ENCODE measurements at places on chromosomes 3 and 15.

DNA sequence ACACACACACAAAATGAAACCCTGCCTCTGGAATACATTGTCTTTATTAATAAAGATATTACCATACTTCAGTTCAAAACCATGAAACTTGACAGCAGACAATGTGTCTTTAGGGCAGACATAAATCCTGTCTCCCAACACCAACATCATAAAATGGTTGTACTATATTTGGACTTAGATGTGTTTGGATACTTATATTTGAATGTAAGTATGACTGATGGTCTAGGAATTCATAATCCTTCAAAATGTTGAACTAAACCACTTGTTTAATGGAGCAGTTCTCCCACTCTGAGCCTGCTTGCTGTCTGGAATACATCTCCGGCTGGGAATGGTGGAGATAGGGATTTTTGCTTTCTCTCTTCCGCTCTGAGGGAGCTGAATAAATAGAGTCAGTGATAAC, 10.6 kb downstream of the FBN1 start:
- DNase-seq, result no peak

- DNase-seq, result no peak
These were observed 1117.8 kb downstream of the IGSF11 start for GRCh38 chr3:117916839-117917238.

DNA sequence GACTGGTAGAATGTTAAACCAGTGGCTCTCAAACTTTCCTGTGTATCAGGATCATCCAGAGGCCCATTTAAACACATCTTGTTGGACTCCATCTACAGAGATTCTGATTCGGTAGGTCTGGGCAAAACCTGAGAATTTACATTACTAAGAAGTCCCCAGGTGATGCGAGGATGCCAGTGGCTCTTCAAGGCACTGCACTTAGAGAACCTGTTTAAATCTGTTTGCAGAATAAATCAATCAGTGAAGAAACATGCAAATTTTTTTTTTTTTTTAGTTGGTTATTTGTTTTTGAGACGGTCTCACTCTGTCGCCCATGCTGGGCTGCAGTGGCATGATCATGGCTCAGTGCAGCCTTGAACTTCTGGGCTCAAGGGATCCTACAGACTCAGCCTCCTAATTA, 117.7 kb upstream of the WNT5A start:
- DNase-seq, result no peak

DNA sequence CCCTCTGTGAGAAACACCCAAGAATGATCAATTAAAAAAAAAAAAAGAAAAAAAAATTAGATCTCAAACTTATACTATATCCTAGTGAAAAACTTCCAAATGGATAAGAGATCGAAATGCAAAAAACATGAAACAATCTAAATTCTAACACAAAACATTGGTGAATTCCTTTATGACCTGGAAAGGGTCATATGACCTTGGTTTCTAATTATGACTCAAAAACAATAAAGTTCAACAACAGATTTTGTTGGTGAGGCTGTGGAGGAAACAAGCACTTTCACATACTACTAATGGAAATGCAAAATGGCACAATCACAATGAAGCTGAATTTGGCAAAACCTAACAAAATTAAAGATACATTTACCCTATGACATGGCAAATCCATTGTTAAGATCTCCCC, 45.3 kb downstream of the HSPBAP1 start:
- no peak for DNase-seq

GRCh38 chr3:54322354-54322753, 200.0 kb downstream of the CACNA2D3 start:
- DNase-seq, result no peak

DNA sequence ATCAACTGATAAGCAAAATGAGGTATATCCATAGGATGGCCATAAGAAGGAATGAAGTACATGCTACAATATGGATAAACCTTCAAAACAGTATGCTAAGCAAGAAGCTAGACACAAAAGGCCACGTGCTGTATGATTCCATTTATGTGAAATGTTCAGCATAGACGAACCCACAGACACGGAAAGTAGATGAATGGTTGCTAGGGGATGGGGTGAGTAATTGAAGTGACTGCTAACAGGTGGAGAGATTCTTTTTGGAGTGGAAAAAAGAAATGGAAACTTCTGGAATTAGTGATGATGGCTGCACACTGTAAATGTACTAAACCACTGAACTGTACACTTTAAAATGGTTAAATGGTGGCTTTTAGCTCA, 630 bp upstream of the EFCAB12 start:
- no peak for DNase-seq

DNA sequence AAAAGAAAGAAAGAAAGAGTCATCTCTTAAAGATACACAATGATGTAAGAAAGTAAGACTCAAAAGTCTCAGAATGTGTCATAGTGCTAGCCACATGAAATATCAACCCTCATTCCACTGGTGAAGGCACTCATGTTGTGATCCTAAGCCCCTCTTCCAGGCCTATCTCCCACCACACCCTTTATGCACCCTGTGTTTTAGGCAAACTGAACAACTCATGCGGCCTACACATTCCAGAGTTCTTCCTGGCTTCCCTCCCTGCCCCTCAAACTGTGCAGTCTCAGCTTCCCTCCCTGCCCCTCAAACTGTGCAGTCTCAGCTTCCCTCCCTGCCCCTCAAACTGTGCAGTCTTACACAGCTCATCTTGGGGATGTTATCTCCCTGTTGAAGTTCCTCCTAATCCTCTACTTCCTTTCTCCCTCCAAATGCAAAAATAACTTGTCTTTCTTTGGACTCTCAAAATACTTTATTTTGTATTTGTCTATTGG, 69.0 kb upstream of the FNDC3B start:
- DNase-seq, result no peak

- peak; percentile 15 for DNase-seq
These were observed 736.4 kb downstream of the FHIT start for GRCh38 chr3:60514866-60515265.

- no peak for DNase-seq
These were observed 119.1 kb downstream of the SV2B start for GRCh38 chr15:91219206-91219605.

GRCh38 chr3:14490255-14490654, 49.9 kb downstream of the GRIP2 start:
- no peak for DNase-seq

DNA sequence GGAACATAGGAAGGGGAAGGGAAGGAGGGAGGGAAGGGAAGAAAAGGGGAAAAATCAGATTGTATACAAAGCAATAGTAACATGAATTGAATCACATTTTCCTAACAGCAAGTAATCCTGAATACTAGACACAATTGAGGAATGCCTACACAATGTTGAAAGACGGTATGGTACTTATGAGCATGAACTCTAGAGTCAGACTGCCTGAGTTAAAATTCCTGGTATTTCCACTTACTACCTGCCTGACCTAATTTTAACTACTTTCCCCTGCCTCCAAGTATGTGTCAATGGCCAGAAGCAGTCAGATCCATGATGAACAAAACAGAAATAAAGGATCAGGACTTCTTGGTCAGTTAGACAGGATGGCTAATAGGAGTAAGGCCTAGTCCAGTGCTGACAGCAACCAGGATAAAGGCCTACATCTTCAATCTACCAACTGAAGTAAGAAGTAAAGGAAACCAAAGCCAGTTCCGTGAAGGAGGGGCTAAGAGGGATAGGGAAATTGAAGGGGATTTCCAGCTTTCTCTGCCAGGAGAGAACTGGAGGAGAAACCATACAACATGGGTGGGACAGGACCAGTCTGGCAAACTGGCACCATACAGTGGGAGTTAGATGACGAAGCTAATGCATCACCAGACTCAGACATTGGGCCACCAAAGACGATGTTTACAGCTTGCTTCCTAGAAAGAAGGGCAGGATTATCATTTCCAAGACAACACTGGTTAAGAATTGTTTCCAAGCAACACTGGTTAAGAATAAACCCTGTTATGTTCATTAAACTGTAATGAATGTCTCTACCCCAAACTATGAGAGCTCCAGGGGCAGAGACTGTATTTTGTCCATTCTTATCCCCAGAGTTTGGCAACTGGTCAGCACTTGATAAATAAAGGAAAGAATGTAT, 151.6 kb upstream of the UBE2E2 start:
- no peak for DNase-seq

- DNase-seq, result no peak
These were observed 52.6 kb upstream of the ULK4 start for GRCh38 chr3:42014458-42014920.

DNA sequence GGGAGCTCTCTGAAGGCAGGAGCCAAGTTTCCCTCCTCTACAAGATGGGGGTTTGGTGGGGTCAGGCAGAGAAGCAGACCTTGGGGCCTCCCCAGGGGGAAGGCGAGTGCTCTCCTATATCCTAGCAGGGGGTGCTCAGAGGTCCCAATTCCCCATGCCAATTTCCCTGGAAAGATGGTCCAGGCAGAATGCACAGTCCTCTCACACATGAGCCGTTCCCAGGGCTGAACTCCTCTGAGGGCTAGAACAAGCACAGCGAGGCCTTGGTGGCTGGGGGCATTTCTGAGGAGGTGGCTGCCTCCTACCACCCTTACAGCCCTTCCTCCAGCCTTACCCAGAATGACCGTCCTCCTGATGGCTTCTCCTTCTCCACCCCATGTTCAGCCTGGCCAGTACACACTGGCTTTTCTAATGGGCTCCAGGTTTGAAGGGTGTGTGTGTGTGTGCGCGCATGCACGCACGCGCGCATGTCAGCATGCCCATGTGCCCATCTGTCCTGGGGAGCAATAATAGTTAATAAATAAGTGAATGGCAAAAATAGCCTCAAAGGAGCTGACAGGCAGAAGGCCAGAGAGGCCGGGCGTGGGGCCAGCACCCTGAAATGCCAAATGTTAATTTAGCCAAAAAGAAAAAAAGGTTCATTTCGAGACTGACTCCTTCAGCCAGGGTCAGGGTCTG, 24.4 kb downstream of the ADCY5 start:
- no peak for DNase-seq

DNA sequence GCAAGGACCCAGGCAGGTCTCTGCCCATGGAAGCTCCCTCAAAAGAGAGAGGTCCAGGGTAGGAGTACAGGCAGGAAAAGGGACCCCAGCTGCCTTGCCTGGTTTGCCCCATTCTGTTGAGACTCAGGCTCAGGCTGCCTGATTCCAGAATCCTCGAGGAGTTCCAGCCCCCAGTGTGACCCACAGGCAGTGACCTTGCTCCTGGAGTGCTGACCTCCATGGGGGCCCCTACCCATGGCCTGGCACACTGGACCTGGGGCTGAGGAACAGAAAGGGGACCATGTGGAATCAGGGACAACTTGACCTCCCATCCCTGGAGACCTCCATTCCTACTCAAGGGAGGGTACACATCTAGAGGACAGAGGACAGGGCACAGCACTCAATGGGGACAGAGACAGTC, 3.4 kb upstream of the SEMA3B start:
- DNase-seq, result no peak

DNA sequence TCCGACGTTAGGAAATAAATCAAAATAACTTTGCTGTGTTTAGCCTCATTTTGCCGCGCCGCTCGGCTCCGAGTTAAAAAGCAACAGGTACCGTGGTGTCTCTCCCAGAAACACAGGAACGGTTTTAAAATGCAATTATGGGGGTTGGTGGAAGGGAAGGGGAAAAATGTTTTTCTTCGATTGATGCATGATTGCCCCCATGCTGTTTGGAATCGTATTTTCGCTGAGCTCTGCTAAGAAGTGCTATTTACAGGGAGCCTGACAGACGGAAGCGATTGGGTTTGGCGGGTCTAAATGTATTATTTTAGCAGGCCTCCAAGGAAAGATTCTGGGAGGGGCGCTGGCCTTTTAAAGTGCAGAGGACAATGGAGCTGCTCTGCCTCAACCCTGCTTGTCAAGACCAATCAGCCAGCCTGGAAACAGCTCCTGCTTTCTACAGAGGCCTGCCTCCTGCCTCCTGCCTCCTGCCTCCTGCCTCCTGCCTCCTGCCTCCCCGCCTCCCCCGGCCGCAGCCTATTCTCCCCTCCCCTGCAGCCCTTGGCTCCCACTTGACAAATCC, 156.7 kb upstream of the TLE3 start:
- DNase-seq, result no peak

DNA sequence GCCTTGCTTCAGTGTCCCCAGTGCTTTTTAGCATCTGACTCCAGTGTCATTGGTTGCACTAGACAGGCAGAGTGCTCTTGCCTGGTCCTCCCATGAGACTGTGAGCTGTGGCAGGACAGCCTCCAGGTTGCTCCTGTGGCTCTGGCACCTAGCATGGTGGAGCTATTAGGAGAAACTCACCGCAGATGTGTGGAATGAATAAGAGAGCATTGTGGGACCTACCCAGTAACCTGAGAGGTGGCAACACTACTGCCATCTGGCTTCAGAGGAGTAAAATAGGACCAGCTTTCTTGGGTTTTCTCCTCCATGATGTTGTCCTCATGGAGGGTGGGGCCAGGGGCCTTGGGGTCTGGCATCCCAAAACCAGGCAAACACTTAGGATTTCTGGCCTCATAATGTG, 183.6 kb downstream of the EPHB1 start:
- DNase-seq, result no peak

DNA sequence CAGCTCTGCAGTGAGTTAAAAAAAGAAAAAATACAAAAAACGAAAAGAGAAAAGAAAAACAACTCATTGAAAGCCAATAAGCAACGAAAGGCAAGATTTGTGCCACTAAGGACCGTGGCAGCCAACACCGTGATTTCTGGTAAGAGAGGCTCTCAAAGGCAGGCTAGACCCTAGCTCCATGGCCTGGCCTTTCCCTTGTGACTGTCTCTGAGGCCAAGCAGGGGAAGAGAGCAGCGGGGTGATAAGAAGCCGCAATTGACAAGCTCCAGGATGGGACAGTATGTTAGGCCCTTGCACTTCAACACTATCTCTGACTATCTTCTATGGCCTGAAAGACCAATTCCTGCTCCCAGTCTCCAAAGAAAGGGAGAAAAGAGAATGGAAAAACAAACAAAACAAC, 12.4 kb downstream of the APOD start:
- no peak for DNase-seq

DNA sequence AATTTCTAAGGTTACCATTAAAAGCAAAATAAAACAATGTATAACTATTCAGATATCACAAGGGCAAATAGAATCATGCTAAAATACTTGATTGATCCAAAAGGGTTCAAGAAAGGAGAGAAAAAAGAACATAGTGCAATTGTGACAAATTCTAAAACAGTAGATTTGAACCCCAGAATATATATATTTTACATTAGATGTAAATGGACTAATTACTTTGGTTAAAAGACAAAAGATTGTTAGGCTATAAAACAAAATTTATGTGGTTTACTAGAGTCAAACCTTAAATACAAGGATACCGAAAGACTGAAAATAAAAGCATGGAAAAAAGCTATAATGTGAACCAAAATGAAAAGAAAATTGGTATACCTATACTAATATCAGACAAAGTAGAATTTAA, 129.3 kb downstream of the ADAMTSL3 start:
- DNase-seq, result no peak

- DNase-seq, result no peak
These were observed 5.0 kb downstream of the AMOTL2 start for GRCh38 chr3:134369231-134369741.

GRCh38 chr15:70158309-70159000, 60.7 kb upstream of the TLE3 start:
- no peak for DNase-seq

GRCh38 chr3:65343026-65343425, 655.2 kb upstream of the ADAMTS9 start:
- no peak for DNase-seq

DNA sequence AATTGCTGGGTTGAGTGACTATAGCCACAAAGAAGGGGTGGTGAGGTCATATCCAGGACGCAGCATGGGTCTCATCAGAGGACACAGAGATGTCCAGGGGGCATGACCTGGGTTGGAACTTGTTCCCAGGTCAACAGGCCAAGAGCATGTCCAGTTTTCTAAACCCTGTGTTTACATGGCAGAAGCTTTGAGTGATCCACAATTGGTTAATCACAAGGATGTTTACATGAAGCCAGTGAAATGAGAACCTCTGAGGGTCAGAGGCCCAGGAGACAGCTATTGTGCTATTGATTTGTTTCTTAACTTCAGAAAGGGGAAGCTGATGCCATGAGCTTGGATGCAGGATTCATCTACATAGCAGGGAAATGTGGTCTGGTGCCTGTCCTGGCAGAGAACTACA, 42.2 kb upstream of the TOPBP1 start:
- DNase-seq, result no peak

All from right renal cortex interstitium (tissue), 3 donors.